ENCODE measurements at places on chromosomes 1 and 21.

GRCh38 chr1:212012034-212012740, 23.2 kb downstream of the INTS7 start:
- DNase-seq, result no peak

DNA sequence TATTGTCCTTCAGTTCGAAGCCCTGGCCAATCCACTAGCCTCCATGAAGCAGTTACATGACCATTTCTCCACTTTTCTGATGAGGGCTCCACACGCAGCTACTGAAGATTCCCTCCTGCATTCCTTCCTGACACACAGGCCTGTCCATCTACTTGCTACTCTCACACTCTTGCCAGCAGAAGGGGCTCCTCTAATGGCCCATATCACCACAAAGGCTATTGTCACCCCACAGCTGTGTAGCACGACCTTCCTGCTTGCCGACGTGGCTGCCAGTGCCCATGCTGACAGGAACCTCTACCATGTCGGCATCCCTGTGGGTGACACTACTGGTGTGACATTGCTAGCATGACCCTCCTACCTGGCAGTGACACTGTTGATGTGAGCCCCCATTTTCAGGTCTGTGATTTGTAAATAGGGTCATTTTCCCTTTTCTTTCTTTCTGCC, 1528.6 kb upstream of the TPTE start:
- DNase-seq, result no peak

- no peak for DNase-seq
Observed at GRCh38 chr1:6783936-6784559, 1.2 kb upstream of the CAMTA1 start.

DNA sequence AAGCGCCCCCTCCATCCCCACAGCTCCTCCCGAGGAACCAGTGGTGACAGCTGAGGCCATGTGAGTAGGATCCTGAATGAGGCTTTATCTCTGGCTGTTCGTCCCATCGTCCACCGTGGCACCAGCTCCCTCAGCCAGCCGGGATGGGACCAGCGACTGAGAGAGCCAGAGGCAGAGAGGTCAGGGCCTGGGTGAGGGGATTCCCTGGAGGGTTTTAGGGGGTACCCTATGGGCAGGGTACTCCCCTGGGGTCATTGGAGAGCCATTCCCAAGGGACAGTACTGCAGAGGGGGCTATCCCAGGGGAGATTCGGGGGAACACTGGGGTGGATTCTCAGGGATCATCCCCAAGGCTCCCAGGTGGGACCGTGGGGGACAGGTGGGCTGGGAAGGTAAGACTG, 2.4 kb downstream of the TMEM125 start:
- no peak for DNase-seq

- no peak for DNase-seq
Observed at GRCh38 chr1:47515164-47515789, 77.4 kb downstream of the FOXD2 start.

GRCh38 chr1:235077571-235078479, 50.8 kb downstream of the TOMM20 start:
- DNase-seq, result peak; percentile 50

GRCh38 chr21:44398499-44398898, 45.1 kb downstream of the TRPM2 start:
- no peak for DNase-seq

GRCh38 chr1:209802780-209803152, 3.2 kb downstream of the IRF6 start:
- DNase-seq, result no peak

GRCh38 chr1:41856944-41857285, 61.8 kb downstream of the HIVEP3 start:
- DNase-seq, result no peak

DNA sequence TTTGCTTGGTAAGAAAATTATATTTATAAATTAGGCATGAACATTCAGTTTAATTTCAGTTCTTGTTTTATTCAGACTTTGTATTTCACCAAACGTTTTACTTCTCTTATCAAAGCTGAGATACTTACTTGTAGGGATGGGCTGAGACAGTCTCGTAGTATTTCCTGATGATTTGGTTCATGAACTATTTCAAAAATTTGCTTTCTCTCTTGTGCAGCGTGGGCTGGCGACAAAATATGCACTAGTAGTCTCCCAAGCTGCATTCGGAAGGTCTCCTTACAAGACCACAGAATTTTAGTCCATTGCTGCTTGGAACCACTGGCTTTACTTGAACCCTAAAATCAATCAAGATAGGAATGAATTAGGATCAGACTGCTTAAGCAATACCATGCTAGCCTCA, 91.7 kb upstream of the GNG4 start:
- peak; percentile 58 for DNase-seq

DNA sequence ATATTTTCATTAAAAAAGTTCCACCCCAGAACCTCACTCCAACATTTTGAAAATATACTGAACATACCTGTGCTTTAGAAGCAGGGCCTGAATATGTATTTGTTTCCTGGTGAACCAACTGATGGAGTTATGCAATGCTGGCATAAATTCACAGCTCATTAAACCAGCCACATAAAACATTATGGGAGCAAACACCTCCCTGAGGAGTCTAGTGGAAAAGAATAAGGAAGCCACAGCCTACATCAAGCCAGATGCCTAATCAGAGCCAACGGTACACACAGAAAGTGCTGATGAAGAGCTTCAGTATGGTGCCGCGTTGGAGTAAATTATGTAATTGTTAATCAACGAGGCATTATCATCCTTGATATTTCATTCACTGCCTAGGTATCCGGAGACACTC, 199.5 kb downstream of the AJAP1 start:
- no peak for DNase-seq

- no peak for DNase-seq
Observed at GRCh38 chr21:46153247-46154154, 1.9 kb downstream of the FTCD start.

DNA sequence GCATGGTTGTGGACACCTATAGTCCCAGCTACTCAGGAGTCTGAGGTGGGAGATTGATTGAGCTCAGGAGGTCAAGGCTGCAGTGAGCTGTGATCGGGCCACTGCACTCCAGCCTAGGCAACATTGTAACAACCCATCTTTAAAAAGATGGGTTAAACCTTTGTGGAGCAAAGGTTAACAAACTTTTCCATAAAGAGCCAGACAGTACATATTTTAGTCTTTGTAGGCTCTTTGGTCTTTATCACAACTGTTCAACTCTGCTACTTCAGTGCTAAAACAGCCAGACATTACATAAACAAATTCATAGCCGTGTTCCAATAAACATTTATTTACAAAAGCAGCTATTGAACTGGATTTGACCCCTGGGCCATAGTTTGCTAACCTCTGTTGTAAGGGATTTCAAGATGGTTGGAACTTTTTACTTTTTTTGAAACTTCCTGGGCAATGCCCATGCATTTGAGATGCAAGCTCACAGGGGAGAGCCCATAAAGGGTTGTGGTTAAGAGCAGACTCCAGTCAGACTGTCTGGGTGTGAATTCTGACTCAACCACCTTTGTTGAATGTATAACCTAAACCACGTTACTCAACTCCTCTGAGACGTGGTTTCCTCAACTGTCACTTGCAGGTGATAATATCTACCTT, 10.8 kb downstream of the INAVA start:
- DNase-seq, result no peak

- no peak for DNase-seq
Observed at GRCh38 chr1:102799496-102799895, 308.8 kb downstream of the COL11A1 start.

- no peak for DNase-seq
Observed at GRCh38 chr1:79113836-79114235, 107.3 kb upstream of the ADGRL4 start.

DNA sequence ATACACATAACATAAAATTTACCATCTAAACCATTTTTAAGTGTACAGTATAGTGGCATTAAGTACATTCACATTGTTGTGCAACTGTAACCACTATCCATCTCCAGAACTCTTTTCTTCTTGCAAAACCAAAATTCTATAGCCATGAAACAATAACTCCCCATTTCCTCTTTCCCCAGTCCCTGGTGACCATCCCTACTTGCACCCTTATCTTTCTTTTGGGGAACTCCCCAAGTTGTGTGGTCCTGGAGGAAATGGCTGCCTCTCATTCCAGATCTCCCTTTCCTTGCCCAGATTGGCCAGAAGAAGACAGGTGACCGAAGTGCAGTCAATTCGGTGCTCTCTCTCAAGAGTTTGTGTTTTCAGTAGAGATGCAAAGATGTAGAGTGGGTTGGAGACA, 389.6 kb upstream of the C1orf87 start:
- DNase-seq, result no peak

GRCh38 chr1:230618537-230618936, 23.7 kb upstream of the COG2 start:
- DNase-seq, result no peak

DNA sequence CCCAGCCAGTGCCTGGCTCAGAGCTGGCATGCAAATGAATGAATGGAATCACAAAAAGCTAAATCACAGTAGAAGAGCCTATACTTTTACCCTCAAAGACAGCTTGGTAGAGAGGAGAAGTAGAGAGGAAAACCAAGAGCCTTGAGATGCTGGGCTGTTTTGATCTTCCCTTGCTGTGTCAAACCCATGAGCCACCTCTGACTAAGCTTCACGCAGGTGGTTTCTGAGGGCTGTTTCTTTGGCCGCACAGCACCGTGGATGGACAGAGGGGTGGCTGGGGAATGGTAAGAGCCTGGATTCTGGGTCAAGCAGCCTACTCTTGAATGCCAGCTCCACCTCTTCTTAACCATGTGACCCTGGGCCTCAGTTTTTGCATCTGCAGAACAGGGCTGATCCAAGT, 18.6 kb downstream of the ABCG1 start:
- DNase-seq, result no peak

- peak; percentile 95 for DNase-seq
Observed at GRCh38 chr1:93701629-93702028, 20.0 kb upstream of the BCAR3 start.

GRCh38 chr1:58774027-58774426, 9.8 kb downstream of the JUN start:
- DNase-seq, result no peak

- no peak for DNase-seq
Observed at GRCh38 chr1:203075236-203076030, 10.4 kb downstream of the MYOG start.

DNA sequence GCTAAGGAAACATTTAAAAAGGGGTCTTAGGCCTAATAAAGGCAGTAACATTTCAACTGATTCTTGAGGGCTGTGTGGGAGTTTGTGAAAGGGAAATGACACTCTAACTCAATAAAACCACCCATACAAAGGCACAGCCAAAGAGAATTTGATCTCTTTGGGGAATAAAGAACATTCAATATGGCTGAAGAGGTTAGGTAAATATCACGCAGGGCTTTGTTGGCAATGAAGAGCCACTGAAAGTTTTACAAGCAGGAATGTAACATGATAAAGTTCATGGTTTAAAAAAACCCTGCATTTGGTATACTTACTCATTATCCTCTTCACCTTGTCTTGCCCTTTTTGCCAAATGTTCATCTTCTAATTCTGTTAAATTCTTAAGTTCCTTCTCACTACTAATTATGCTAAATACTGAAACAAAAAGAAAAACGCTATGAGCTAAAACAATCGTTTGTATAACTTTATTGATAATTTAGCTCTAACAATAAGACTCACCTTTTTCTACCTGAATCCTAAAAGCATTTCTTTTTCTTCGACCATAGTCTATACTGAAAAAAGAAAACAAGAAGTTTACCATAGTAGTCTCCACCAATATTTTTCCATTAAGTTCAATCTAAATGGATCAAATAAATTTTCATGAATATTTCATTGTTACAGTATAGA, 12.5 kb downstream of the NVL start:
- no peak for DNase-seq

- DNase-seq, result no peak
Observed at GRCh38 chr1:20462397-20462796, 23.6 kb downstream of the CAMK2N1 start.

- DNase-seq, result no peak
Observed at GRCh38 chr1:226661271-226661670, 77.8 kb downstream of the ITPKB start.

GRCh38 chr1:45974541-45975269, 157.7 kb downstream of the PIK3R3 start:
- DNase-seq, result no peak

DNA sequence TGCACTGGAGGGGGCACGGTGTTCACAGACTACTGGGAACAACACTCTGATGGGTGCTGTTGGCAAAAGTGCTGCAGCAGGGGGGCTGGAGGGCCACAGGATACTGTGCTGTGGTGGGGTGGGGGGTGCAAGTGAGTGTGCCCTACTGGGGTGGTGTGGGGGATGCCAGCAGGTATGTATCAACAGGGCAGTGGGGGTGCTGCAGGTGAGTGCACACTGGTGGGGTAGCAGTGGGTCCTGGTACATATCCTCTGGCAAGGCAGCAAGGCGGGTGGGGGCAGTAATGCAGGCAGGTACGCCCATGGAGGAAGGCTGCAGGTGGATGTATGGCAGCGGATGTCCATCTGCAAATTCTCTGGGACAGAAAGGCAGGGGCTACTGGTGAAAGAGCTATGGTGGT, 48.8 kb upstream of the CD53 start:
- no peak for DNase-seq

DNA sequence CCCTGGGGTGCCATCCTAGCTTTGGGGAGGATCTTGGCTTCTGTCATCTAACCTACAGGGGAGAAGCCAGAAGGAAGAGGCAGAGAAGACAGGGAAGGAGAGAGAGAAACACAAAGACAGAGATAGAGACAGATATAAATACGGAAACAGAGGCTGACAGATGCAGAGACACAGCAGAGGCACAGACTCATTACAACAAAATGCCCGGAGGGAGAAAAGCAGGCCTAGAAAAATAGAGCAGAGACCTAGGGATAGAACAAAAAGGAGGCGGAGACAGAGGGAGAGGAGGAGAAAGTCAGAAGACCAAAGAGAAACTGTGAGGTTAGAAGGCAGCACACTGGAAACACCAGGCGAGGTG, 1.9 kb downstream of the PEAR1 start:
- DNase-seq, result no peak

DNA sequence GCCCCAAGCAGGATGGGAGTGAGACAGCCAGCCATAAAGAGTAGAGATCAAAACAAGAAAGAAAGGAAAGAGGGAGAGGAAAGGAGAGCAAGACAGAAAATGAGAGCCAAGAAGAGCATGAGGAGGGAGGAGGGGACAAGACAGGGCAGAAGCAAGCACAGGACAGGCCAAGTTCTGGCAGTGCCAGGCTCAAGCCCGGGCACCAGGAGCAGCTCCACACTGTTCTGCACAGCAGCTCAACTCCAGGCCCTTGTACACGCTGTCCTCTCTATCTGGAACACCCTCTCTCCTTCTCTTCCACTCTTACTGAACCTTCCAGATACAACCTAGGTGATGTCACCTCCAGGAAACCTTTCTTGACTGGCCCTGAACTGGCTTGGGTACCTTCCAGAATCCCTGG, 11.7 kb downstream of the IFFO2 start:
- DNase-seq, result no peak

Data from GM04503 (cell line).